ENCODE measurements at places on chromosomes 7 and 10.
A peak's percentile ranks its signal among the peaks of the same experiment; 100 is the strongest.

GRCh38 chr10:118392761-118393160, 50.6 kb upstream of the FAM204A start:
- no peak for DNase-seq

DNA sequence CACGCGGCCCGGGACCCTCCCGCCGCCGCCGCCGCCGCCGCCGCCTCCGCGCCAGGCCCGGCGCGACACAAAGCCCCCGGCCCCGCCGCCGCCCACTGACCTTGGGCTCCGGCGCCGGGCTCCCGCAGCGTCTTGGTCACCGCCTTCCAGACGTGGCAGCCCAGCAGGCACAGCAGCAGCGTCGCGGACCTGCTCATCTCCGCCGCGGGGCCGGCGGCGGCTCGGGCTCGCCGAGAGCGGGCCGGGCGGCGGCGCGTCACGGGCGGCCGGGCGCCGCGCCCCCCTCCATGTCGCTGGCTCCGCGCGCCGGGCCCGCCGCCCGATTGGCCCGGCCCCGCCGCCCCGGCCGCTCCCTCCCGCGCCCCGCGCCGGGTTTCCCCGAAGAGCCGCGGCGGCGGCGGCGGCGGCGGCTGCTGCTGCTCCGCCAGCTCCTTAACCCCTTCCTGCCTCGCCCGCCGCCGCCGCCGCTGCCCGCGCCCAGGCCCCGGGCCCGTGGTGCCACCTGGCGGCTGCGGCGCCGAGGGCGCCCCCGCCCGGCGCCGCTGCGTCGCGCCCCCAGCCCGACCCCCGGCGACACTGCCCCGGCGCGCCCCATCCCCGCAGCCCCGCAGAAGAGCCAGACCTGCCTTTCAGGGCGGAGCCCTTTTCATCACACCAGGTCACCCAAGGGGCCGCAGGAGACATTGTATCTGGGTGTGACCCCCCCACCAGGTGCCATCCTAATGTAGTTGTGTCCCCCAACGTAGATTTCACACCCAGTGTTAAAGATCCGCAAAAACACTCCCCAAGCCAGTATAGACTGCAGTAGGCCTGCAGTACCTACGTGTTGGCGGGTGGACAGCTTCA, at the start of gene FAM171A1:
Gene FAM171A1 (minus strand): TSS at position 434 of the 846 bp plus-strand sequence. CDS start 237 bp downstream, at position 197.
- no peak for DNase-seq

DNA sequence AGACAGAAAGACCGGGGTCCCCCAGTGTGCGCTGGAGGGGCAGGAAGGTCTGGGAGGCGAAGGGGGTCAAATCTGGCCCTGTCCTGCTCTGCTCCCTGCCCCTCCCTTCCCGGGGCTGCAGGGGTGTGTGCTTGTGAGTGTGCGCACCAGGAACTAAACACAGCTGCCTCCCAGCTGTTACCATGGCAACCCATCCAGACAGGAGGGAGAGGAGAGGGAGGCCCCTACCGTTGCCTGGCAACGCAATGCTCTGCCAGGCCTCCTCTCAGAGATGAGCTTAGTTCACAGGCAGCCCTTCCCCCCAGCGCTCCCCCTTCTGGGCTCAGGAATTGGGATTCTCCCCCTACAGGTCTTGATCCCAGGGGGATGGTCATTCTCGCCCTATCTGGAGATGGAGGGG, 6.1 kb downstream of the NYAP1 start:
- no peak for DNase-seq

DNA sequence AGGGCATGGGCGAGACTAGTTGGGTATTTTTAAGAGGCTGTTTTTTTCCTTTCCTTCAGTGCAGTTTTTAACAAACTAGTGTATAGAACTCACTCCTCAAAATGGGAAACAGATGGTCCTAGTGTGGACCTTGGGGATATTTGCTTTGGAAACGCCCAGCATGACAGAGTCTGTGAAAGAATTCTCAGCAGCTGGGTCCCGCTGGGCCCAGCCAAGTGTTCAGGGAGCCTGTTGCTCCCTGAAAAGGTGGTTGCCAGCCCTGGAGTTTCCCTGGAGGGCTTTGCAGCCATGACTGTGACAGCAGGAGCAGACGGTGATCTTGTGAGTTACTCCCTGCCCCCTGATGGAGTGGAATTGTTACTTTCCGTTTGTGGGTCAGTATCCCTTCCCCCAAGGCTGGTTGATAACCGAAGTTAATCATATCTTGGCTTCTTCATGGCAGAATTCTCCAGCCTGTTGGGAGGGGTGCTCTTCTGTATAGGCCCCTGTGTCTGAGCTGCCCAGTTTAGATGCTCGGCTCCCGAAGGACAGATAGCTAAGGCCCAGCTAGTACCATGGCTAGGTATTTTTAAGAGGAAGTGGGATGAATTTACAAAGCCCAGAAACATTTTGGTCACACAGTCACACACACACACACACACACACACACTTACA, 278.6 kb upstream of the HABP2 start:
- DNase-seq: no peak

GRCh38 chr10:79442171-79443040, 3.0 kb downstream of the ZCCHC24 start:
- peak; percentile 71 for DNase-seq
